ENCODE measurements at places on chromosomes 2 and 18.

DNA sequence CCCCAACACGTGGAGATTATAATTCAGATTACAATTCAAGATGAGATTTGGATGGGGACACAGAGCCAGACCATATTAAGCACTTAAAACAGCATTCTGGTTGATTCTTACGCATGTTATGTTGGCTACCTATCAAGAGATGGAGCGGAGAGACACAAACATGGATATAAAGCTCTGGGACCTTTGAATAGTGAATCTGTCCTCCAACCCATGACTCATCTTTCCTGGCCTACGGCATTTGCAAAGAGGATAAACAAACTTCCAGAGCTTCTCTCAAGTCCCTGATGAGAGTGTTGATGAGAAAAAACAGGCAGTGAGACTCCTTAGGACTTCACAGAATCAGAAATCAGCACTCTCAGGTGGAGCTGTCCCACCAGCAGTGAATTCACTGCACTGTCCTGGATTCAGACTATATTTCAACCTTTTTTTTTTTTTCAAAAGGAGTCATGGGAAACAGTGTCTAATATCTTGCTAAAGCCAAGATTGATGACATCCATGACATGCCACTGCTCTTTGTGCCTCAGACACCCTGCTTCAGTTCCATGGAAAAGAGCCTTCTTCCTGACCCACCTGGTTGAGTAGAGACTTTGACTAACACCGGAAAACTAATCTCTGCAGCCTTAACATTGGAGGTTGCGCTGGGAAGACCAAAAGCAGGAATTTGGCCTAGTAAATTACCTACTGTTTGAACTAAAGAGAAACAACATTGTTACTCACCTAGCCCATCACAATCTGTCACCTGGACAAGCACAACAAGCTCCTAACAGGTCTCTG is 62.1 kb upstream of the NPAS2 start:
- no peak for DNase-seq
- no peaks in the 10 kb centered on the region for H3K36me3 ChIP-seq

GRCh38 chr2:205556841-205557539 is 125.3 kb upstream of the NRP2 start:
- no peaks in the 10 kb centered on the region for H3K27me3 ChIP-seq
- no peak overlapping the region for H3K4me3 ChIP-seq
- H3K36me3 ChIP-seq = peaks cover 34% of the 10 kb centered on the region
- no peak overlapping the region for H3K27ac ChIP-seq
- no peaks in the 10 kb centered on the region for H3K4me1 ChIP-seq

GRCh38 chr2:112787729-112788393 is 3.6 kb upstream of the IL1A start:
- H3K27me3 ChIP-seq = no peaks in the 10 kb centered on the region
- H3K4me1 ChIP-seq = no peaks in the 10 kb centered on the region
- DNase-seq = no peak
- H3K27ac ChIP-seq = no peak overlapping the region

- peaks cover 14% of the 10 kb centered on the region for H3K4me1 ChIP-seq
- H3K36me3 ChIP-seq = no peaks in the 10 kb centered on the region
- H3K4me3 ChIP-seq = no peak overlapping the region
- H3K27ac ChIP-seq = no peak overlapping the region
Measured at GRCh38 chr2:100317634-100318033, 4.7 kb downstream of the LONRF2 start.

GRCh38 chr2:9813312-9814128 is 29.8 kb upstream of the TAF1B start:
- peak overlapping the region; percentile 18 for H3K4me3 ChIP-seq
- peak; percentile 67 for DNase-seq
- peaks cover 4% of the 10 kb centered on the region for H3K4me1 ChIP-seq

DNA sequence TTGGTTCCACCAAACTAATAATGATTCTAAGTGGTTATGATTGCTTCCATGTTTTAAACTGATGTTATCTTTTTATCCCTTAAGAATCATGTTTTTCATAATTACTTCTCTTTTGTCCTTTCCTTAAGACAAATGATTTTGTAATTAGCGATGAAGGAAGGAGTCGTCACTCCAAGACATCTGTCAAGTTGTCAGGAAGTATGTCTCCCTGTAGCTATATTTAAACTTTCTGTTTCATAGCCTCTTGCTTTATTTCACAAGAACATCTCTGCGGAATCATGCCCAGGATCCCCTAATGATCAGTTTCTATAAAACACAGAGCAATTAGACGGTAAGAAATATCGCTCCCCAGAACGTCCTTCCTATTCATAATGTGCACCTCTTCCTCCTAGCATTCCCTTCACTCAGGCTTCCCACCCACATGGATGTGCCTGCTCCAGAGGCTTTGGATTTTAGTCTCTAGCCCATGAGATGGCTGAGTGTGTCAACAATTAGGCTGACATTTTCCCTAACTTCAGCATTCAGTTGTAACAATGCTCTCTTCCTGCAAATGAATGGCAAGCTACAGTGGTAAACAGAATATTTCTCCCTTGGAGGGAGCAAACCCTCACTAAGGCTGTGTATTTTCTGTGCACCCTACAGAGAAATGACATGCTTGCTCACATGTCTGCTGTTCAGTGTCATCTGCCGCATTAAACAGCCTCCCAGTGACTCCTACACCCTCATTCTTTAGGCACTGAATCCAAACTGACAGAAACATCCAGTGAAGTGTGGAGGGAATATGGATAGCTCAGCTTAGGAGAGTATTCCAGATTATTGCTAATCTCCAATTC is 879.6 kb upstream of the CELF4 start:
- no peak overlapping the region for H3K27ac ChIP-seq
- H3K27me3 ChIP-seq = no peaks in the 10 kb centered on the region
- H3K36me3 ChIP-seq = no peaks in the 10 kb centered on the region
- DNase-seq = no peak

- no peak overlapping the region for H3K27ac ChIP-seq
- no peaks in the 10 kb centered on the region for H3K27me3 ChIP-seq
- H3K4me1 ChIP-seq = peaks cover 10% of the 10 kb centered on the region
- H3K36me3 ChIP-seq = no peaks in the 10 kb centered on the region
Measured at GRCh38 chr2:133884739-133885381, 316.6 kb upstream of the NCKAP5 start.

DNA sequence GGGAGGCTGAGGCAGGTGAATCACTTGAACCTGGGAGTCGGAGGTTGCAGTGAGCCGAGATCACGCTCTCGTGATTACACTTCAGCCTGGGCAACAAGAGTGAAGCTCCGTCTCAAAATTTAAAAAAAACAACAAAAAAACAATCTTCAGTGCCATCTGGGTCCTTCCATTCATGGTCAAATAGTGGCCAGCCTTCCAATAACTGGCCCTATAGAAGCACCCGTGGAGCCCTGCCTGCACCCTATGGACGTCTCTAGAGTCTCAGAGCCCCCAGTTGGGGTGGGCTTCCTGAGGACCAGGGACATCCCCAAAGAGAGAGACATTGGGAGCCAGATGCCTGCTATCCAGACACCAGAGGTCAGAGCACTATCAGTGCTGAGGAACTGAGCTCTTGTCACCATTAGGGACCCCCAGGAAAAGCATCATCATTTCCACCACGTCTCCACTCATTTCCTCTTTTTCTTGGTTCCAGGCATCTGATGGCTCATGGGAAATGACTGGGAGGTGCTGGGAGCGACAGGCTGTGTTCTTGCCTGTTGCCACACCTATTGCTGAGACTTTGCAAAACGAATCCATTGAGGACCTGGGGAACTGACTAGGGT is 9.4 kb downstream of the NEU2 start:
- no peaks in the 10 kb centered on the region for H3K27me3 ChIP-seq
- peaks cover 8% of the 10 kb centered on the region for H3K4me1 ChIP-seq
- no peak overlapping the region for H3K27ac ChIP-seq
- no peak for DNase-seq
- no peaks in the 10 kb centered on the region for H3K36me3 ChIP-seq
- H3K4me3 ChIP-seq = no peak overlapping the region

DNA sequence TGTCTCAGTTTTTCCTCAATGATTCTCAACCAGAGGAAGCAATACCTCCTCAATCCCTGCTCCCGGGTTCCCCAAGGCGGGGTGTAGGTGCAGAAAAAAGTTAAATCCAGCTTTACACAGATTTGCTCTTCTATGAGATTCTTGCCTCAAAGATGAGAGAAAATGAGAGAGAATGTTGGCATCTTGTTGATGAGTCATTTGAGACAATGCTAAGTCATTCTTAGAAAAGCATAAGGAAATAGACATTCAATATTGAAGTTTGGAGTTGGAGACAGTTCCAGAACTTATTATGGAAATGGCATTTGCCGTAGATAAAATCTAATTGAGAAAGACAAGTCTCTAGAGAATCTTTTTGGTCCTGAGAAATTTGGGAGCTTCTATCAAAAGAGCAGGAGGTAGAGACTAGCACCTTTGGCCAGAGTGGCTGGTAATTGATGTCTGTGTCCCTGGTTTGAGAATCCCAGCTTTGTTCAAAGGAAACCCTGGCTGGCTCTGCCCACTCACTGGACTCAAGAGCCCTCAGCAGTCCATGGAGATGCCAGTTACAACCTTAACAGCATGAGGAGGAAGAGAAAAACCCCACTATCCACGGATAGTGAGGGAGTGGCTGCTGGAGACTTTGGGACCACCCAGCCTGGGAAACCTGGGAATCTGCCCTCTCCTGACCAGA is 181.2 kb downstream of the FAM124B start:
- peaks cover 10% of the 10 kb centered on the region for H3K4me1 ChIP-seq
- no peak overlapping the region for H3K4me3 ChIP-seq
- H3K27ac ChIP-seq = no peak overlapping the region

GRCh38 chr2:31935370-31935769 is 75.4 kb downstream of the MEMO1 start:
- no peak overlapping the region for H3K4me3 ChIP-seq
- peaks cover 2% of the 10 kb centered on the region for H3K36me3 ChIP-seq
- H3K27ac ChIP-seq = no peak overlapping the region
- H3K27me3 ChIP-seq = no peaks in the 10 kb centered on the region
- no peak for DNase-seq
- H3K4me1 ChIP-seq = no peaks in the 10 kb centered on the region

DNA sequence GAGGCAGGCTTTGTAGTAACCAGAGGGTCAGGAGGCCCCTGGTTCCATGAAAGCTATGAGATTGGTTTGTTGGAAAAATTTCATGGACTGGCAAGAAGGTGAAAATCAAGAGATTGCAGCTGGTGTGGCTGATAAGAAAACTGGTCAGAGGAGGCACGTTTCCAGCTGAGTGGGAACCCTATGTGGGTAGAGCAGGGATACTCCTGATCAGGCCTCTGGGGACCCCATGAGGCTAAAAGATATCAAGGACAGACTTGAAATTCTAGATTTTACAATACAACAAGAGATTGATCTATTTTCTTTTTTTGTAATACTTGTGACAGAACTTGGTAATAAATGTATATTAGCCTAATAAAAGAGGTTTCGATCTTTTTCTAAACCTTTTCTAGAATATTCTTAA is 1615.1 kb downstream of the DPP10 start:
- no peaks in the 10 kb centered on the region for H3K4me1 ChIP-seq
- no peaks in the 10 kb centered on the region for H3K27me3 ChIP-seq
- DNase-seq = no peak
- no peak overlapping the region for H3K4me3 ChIP-seq

DNA sequence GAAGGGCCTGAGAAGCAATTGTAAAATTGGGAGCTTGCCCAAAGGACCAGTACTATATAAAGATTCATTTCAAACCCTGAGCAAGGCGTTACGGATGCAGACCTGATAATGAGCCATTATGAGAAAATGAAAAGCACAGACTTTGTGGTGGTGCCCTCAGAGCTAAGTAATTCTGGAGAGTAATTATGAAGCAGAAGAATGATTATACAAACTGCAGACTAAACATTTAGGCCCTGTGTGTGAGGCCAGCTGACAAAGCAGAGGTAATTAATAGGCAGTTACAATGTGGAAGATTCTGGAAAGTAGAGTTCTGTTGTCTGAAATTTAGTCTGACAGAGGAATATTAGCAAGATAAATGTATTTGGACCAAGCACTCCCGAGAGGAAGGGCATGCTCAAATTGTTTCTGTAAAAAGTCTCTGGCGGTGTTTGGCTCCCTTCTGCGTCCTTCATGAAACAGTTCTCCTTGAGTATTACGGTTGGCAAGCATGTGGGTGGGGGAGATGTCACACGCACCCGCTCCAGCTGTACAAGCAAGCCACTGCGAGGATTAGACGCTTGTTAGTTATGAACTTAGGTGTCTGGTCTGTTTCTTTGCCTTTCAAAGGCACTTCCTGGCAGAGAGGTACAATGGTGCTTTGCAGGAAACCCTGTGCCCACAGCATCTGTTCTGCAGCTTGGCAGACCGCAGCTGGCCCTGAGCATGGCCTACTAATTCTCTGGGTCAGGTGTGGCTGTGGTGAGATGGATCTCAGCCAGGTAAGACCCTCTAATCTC is 45.5 kb downstream of the CDC42EP3 start:
- no peak for DNase-seq
- no peak overlapping the region for H3K27ac ChIP-seq
- peaks cover 6% of the 10 kb centered on the region for H3K4me1 ChIP-seq

GRCh38 chr2:198499539-198499938 is 695.1 kb downstream of the PLCL1 start:
- H3K27ac ChIP-seq = no peak overlapping the region
- no peaks in the 10 kb centered on the region for H3K27me3 ChIP-seq
- no peaks in the 10 kb centered on the region for H3K4me1 ChIP-seq
- no peak for DNase-seq
- H3K4me3 ChIP-seq = no peak overlapping the region

GRCh38 chr2:196745711-196746110 is 53.8 kb downstream of the GTF3C3 start:
- H3K27ac ChIP-seq = no peak overlapping the region
- no peaks in the 10 kb centered on the region for H3K36me3 ChIP-seq
- H3K4me3 ChIP-seq = no peak overlapping the region

- H3K4me3 ChIP-seq = no peak overlapping the region
- no peak for DNase-seq
- H3K4me1 ChIP-seq = no peaks in the 10 kb centered on the region
- no peaks in the 10 kb centered on the region for H3K27me3 ChIP-seq
Measured at GRCh38 chr2:38192976-38193375, 117.0 kb upstream of the CYP1B1 start.

GRCh38 chr2:169363560-169364150 is 1.3 kb upstream of the LRP2 start:
- peak overlapping the region; percentile 63 for H3K4me3 ChIP-seq
- H3K27me3 ChIP-seq = peaks cover 58% of the 10 kb centered on the region
- DNase-seq = no peak
- no peaks in the 10 kb centered on the region for H3K4me1 ChIP-seq
- H3K36me3 ChIP-seq = no peaks in the 10 kb centered on the region

DNA sequence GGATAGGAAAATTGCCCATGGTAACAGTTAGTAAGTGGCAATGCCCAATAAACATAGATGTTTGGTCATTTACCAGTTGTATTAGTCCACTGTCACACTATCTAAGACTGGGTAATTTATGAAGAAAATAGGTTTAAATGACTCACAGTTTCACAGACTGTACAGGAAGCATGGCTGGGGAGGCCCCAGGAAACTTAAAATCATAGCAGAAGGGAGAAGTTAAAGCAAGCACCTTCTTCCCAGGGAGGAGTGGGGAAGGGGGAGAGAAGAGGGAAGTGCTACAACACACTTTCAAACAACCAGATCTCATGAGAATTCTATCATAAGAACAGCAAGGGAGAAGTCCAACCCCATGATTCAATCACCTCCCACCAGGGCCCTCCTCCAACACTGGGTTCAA is 23.4 kb downstream of the NR4A2 start:
- DNase-seq = no peak
- H3K36me3 ChIP-seq = no peaks in the 10 kb centered on the region
- no peak overlapping the region for H3K4me3 ChIP-seq
- H3K27ac ChIP-seq = no peak overlapping the region
